Stimulated activated CD8-positive, alpha-beta memory T cell treated with anti-CD3 and anti-CD28 coated beads, Interleukin-12 subunit alpha, Interleukin-12 subunit beta, amount 100 ng/mL, for 1 hour (primary cell): ENCODE measurements at places on chromosomes 2 and 18.

GRCh38 chr2:8752385-8752784 is 70.5 kb downstream of the ID2 start:
- DNase-seq, result no peak

GRCh38 chr2:102487761-102488462 is 14.9 kb downstream of the SLC9A4 start:
- no peak for DNase-seq

DNA sequence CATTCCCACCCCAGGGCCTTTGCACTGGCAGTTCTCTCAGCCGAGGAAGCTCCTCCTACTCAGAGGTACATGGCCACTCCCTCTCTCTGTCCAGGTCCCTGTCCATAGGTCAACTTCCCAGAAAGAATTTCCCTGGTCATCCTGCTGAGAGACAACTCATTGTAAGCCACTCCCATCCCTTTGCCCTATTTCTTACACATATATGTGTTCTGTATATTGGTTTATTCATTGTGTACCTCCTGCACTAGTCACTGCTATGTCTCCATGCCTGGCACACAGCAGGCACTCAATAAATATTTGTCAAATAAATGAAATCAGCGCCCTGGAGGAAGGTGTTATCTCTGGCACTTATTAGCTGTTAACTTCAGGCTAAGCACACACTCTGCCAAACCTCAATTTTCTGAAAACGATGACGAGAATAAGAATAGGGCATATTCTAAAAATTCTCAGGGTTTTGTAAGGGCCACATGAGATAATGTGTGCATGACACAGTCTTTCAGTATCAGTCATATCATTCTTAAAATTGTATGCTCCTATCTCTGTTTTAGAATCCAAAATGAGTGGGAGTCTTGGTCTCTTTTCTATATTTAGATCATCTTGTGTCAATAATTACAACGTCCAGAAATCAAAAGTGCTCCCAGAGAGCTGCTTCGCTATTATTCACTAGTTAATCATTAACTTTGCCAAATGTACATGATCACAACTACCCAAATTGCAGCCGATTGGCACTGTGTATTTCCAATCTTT is 198.0 kb downstream of the ALK start:
- no peak for DNase-seq

GRCh38 chr18:7872569-7872968 is 305.5 kb downstream of the PTPRM start:
- no peak for DNase-seq

DNA sequence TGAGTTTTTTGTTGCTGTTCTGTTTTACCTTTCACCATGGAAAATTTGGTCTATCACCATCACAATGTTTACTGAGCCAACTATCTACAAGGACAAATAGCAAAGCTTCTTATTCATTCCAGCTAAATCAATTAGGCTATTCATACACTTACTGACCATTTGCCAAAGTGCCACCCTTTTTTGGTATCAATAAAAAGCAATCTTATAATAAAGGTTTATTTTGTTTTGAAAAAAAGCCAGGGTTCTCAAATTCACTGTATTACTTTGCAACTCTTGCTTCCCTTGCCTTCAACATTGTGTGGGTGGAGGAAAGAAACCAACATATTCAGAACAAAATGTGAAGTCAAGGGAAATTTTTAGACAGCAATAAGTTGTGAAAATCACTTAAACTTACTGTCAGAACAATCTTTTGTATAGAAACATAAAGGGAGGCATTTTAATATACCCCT is 15.3 kb downstream of the PELI1 start:
- no peak for DNase-seq

DNA sequence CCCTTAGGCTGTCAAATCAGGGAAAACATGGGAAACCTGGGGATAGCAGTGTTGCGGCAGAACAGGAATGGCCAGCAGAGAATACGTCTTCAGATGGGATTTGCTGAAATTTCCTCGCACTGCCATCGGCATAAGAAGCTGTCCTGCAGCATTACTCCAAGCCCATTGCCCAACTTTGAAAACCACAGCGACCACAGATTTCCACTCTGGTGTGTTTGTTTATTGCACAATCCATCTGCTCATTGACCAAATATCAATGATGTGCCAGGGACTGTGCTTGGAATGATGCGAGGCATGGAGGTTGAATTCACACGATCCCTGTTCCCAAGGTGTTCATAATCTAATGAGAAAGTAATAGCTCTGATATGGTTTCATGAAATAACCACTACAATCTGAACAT is 383.3 kb upstream of the MYT1L start:
- no peak for DNase-seq

DNA sequence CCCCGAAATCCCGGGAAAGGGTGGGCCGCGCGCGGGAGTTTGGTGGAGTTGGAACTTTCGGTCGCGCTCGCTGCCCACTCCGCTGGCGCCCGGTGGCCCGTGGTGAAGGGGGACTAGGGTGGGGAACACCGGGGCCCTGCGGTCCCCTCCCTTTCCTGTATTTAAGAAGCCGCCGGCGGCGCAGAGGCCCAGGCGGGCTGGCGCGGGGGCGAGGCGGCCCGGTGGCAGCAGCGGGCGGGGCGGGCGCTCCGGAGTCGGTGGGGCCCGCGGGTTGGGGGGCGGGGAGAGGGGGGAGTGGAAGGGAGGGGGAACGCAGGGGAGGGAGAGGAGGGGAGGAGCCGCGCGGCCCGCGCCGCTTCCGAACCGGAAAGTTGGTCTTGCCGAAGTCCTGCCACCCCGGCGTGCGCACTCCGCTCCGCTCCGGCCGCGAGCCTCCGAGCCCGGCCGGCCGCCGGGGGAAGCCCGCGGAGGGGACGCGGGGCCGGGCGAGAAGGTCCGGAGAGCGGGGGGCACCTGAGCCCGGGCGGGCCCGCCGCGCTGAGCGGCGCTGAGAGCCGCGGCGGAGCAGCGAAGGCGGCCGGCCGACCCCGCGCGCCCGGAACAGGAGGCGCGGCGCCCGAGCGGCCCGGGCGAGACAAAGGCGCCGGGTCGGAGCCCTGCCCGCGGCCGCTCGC is 425 bp upstream of the SALL3 start:
- no peak for DNase-seq

- no peak for DNase-seq
Measured at GRCh38 chr2:40242315-40242714, 209.6 kb downstream of the SLC8A1 start.

DNA sequence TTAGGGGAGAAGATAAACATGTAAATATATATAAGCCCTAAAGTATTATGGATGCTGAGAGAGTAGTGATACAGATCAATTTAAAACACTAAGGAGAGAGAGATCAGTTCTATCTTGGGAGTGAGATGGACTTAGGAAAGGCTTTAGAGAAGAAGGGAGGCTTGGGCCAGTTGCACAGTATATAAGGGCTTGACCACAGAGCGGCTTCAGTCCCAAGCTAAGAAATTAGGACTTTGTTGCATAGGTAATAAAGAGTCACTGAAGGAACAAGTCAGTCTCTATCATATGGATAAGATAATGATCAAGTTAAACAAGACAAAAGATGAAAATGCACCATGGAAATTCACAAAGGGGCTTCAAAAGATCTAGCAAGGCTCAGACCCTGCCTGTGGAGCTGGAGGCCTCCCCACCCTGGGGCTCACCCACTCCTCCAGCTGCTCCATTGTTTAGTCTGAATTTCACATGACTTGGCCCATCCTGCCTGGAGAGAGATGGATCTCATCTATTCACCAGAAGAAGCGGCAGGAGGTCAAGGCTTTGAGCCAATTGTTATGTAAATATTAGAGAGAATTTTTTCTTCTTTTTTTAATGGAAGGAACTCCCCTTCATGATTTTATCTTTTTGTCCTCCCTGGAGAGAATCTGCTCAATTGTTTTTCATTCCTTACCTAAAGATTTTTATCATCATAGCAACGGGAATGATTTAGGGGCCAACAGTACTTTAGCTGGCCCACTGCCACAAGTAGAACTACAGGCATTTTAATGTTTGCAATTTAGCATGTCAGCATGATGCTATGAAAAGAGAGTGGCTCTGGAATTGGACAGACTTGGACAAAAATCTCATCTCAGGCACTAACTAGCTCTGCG is 44.0 kb downstream of the GYPC start:
- no peak for DNase-seq

GRCh38 chr2:80136338-80136737 is 168.2 kb downstream of the LRRTM1 start:
- DNase-seq, result no peak

DNA sequence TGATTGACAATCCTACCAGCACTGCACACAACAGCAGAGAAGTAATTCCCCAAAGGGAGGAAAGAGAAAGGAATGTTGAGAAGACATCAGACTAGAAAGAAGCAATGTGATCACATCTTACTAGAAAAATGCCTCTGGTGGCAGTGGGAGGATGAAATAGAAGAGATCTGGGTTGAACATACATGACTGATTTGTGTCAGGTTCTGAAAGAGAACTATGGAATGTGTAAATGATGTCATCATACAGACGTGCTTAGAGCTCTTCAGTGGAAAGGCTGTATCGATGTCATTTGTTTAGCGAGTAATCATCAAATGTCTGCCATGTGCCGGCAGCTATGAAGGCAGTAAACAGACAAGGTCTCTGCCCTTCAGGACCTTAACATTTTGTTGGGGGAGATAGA is 24.9 kb downstream of the GORASP2 start:
- no peak for DNase-seq

DNA sequence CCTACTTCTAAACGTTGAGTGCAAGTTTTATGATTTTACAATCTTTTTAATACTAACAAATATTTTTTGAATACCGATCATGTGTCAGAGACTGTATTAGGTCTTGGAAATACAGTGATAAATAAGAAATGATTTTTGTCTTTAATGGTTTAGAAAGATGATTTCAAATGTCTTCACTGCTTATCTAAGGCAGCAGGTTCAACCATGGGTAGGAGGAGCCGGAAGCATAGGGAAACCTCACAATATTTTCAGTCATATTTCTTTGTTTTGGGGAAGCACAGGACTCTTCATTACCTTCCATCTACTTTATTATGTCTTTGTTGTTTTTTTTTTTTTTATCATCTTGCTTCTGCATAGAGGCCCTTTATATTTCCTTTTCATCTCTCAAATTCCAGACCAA is 165.2 kb upstream of the EPC2 start:
- no peak for DNase-seq

DNA sequence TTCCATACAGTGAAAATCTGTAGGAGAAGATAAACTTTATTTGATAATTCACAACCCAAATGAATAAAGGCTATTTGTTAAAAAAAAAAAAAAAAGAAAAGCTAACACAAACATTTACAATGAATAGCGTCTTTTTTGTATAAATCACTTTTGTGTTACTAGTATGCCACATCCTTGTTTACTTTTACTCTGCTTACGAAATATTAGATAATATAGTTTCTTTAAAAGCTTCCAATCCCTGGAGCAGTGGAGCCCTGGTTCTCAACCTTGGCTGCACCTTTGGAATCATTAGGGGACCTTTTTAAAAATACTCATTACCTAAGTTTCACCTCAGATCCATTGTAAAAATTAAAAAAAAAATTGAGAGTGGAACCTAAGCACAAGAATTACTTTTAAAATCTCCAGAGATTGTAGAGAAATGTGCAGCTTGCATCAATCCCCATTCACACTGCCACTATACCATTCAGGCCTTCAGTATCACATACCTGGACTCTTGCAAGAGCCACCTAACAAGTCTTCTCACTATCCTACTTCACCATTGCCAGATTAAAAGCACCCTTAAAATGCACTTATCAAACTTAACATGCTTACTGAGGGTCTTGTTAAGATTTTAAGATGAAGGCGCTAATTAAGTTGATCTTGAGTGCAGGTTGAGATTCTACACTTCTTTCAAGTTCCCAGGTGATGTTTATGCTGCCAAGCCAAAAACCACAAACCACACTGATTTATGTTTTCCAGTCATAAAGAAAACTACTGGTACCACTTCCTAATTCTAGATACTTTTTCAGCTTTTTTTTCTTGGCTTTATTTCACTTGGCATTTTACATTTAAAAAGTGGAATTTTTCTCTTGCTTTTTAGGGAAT is 59.7 kb upstream of the ZC3H15 start:
- no peak for DNase-seq

GRCh38 chr2:129885735-129886134 is 93.7 kb upstream of the RAB6C start:
- DNase-seq, result no peak

DNA sequence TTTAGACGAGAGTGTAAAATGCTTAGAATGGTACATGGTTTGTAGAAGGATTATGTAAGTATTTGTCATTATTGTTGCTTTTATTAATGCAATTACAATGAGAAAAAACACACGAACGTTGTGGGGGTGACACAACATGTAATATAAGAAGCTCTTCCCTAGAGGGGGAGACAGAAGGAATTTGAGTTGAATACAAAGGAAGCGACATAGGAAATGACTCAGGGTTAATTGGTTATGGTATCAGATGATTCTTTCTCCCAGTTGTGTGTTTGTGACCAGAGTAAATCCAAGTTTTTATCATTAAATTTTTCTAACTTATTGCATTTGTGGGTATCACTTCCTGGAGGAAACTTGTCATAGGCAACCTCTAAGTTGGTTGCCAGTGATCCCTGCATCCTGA is 625.6 kb upstream of the CDH2 start:
- DNase-seq, result no peak

DNA sequence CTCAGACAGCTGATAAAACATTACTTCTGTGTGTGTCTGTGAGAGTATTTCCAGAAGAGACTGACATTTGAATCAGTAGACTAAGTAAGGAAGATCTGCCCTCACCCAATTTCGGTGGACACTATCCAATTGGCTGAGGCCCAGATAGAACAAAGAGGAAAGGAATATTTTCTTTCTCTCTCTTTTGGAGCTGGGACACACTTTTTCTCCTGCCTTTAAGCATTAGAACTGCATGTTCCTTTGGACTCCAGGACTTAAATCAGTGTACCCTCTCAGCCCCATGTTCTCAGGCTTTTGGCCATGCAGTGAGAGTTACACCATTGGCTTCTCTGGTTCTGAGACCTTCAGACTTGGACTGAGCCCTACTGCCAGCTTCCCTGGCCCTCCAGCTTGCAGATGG is 3.3 kb upstream of the SRBD1 start:
- DNase-seq, result no peak

- no peak for DNase-seq
Measured at GRCh38 chr2:191803007-191803406, 43.9 kb downstream of the CAVIN2 start.

DNA sequence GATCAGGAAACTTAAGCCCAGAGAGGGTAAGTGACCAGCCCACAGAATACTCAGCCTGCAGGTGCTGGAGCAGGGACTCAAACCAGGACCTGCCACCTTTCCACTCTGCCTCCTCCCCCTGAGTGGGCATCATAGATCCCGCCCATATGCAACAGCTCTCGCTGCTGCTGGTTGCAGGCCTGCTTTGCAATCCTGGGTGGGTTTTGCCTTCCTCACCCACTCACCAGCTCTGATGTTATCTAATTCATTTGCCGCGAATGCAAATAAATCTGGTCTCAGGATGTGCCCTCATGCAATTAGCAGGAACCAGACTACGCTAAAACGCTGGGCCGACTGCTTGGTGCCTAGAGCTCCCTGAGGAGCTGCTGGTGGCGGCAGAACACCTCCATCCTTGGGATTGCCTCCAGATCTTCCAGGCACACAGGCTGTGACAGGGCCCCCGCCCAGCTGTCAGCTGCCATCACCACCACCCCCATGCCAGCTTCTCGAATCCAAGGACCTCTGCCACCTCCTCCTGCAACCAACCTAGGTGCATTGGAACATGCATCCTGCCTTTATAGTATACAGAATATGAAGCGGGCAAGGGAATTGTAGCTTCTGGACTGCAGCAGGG is 28.8 kb downstream of the CNGA3 start:
- no peak for DNase-seq

- no peak for DNase-seq
Measured at GRCh38 chr2:2399396-2399795, 68.3 kb upstream of the MYT1L start.
